ENCODE measurements at places on chromosomes 4 and X. TPM values are rescaled to one million over a fixed set of nuclear protein-coding genes. Genes with fewer than 3 reads are reported as not detected.

The ITIH6 gene
- polyA plus RNA-seq, result 0.01 TPM

The SLC9B1 gene
- 0.37 TPM for polyA plus RNA-seq

DNA sequence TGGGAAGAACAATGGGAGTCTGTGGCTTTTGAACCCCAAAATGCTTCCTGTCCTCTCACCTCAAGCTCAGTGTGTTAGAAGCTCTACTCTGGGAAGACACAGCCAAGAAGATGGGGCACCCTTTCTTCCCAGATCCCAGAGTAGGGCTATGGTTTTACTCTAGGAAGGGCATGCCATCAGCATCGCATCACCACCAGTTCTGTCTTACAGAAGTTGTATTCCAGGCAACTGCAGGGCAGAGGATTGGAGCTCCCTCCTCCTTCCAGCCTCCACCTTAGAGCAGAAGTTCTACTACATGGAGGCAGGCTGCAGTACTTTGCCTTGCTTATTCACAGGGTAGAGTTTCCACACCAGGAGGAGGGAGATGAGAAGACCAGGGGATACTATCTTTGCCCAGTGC, 18.1 kb upstream of the ZFX start:
- no peak for DNase-seq

The APOO gene
- polyA plus RNA-seq, result 35.0 TPM

The CTAG1B gene
- not detected for polyA plus RNA-seq

- no peak for DNase-seq
Measured at GRCh38 chr4:190019023-190019858, 7.8 kb downstream of the FRG2 start.

- no peak for DNase-seq
Measured at GRCh38 chr4:93788712-93789111, 39.8 kb upstream of the ATOH1 start.

The CENPVL2 gene
- polyA plus RNA-seq, result not detected

- DNase-seq, result no peak
Measured at GRCh38 chr4:158724637-158725036, 1.4 kb upstream of the PPID start.

The PARM1 gene
- 3.6 TPM for polyA plus RNA-seq

DNA sequence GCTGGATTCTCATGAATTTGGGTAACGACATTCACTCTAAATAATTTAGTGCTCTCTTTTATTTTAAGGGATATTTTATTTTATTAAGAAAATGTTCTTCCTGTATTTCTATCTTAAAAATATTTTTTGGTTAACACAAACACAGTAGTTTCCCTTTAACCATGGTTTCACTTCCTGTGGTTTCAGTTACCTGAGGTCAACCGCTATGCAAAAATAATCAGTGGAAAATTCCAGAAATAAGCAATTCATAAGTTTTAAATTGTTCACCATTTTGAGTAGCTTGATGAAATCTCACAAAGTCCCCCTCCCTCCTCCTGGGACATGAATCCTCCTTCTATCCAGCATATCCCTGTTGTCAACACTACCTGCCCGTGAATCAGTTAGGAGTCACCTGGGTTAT, 71.4 kb downstream of the GBA3 start:
- no peak for DNase-seq

DNA sequence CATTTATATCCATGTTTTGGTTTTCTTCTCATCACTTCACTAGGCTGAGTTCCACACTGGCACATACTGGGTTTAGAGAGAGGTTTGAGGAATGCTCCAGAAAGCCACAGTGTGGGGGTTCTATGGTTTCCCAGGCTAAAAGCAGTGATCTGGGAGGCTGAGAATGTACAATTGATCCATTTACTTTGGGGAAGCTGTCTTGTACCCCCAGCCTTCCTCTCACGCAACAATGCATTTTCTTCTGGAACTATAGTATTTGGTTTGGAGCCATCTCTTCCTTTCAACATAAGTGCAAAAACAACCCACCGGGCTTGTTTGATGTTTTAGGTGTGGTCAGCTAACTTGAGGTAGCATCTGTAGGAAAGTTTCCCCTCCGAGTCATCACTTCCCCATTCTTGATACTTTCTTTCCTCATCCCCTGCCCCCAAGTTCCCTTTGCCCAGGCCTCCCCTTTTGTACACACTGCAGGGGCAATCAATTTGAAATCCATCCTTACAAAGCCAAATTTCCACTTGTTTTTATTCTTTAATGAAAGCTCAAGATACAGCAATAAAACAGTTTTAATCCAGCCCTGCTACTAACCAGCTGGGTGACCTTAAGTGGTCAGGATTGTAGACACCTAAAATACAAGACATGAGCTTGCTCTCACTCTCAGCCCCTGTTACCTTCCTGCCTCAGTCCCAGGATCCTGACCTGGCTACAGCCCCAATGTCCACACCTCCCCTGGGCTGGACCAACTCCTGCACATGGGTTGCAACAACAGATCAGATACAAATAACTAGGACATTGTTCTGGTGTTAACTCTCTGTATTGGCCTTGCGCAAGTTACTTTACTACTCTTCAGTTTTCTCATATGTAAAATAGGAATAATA, 109.2 kb downstream of the FHDC1 start:
- no peak for DNase-seq

DNA sequence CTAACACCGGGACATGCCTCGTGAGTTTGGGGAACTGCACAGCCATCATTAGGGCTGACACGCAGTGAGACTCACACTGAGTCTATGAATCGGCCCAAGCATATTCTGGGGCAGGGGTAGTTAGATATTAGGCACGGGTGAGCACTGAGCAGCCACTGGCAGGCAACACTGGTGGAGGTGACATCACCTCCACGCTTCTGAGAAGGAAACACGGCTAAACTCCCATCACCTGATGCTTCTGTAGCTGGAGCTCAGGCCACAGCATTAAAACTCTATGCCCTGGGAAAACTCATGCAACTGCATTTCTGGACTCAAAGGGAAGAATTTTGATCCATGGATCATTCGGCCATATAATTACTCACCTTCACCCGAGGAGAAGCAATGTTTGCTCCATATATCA, 100.8 kb upstream of the OTUD4 start:
- DNase-seq, result no peak

The MAGEC3 gene
- not detected for polyA plus RNA-seq

DNA sequence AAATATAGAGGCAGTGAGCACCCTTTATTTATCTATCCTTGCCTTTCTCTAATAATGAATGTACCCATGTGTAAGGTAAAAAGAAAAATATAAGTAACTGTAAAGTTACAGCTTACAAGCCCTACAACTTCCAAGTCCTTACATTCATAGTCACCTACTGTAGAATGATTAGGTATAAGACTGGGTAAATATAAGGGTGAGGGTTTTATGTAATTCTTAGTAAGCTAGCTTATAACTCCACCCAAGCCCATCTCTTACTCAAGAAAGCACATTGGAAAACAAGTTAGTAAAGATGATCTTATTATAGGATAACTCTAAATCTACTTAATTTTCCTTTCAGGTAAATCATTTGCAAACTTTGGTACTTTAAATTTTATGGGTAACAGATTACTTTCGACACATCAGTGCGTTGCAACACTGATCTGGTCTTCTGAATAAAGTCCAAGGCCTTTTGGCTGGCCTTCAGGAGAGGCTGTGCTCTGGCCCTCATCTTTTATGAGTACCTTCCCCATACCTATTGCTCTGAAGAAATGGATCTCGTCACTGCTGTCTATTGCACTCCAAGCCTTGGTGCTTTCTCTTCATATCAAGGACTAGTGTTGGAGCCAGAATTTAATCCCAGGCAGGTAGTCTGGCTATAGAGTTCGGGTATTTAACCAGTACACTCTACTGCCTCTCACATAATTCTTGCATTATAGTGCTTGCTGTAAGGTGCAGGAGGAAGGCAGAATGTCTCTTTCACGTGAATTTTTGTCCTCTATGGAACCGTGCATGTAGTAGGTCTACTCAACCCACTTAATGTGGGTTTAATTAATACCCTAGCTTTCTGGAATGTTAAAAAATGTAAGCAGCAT, 443.6 kb upstream of the AR start:
- no peak for DNase-seq

DNA sequence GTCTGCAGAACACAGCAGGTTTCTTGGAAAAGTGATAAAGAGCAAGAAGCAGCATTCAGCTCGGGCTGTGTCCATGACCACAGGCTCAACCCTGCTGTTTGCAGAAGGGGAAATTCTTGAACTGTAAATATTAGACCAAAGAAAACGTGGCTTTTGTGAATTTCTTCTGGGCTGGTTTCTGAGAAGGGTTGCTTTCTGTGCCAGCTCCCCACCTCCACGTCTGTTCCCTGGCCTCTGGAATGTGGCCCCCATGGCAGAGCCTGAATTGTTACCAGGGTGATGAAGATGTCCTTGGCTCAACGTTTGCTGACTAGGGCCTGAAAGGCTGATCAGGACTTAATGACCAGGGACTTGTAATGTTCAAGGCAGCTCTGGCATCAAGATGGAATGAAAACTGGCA, 116.0 kb downstream of the CPEB2 start:
- DNase-seq, result no peak

The GPR34 gene
- polyA plus RNA-seq, result 0.53 TPM

DNA sequence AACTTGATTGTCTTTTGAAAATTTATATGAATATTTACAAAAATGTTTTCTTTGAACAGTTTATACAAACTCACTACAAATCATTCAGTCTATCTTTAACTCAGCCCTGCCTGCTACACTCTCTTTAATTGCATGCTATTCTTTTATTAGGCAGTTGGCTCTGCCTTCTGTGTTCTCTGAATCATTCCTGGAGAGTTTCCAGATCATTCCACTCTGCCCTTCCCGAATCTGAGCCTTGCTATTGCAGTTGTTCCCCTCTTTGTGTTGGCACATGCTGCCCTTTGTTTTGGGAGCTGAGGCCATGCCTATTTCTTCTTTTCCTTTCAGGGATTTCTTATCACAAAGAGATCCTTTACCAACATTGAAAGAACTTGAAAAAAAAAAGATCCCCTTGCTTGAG, 8.7 kb upstream of the TECRL start:
- DNase-seq, result no peak

- no peak for DNase-seq
Measured at GRCh38 chr4:176387571-176387970, 67.8 kb downstream of the SPCS3 start.

DNA sequence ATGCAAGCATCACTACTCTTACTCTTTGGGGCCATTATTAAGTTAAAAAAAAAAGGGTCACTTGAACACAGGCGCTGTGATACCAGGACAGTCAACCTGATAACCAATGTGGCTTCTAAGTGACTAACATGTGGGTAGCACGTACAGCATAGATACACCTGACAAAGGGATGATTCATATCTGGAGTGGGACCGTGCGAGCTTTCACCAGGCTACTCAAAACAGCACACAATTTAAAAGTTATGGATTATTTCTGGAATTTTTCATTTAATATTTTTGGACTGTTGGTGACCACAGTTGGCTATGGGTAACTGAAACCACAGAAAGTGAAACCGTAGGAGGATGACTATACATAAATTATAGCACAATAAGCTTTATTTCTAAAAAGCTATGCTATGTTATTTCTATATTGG, 113.8 kb upstream of the STIM2 start:
- no peak for DNase-seq

The AREG gene
- 1.2 TPM for polyA plus RNA-seq

Measured in psoas muscle (tissue), 8 donors.